ENCODE measurements at places on chromosomes 2 and 18.
A peak's percentile ranks its signal among the peaks of the same experiment; 100 is the strongest.

DNA sequence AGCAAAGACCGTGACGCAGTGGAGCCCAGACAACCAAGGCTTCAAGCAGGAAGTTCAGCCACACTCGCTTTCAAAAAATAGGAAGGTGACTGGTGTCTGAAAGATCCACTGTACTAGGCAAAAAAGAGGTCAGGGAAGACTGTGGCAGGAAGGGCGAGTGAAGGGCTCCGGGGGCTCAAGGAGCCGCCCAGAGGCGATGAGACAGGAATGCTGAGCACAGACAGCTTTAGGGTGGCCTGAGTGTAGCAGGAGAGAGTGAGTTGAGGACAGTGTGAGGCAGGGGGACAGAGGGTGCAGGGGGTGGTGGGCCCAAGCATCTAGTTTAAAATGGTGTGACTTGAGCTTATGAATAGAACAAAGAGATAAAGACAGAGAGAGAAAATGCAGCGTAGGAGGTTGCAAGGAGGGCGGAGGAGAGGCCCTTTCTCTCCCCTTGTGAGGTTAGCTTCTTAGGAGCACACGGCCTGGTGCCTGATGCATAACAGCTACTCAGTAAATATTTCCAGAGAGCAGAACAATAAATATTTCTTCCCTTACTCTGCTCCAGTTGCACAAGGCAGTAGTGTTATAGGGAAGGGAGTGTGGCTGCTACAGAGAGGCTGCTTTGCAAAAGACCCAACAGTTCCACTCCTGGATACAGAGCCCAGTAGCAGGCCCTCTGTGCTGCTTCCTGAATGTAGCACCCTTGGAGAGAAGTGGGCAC, 789.7 kb upstream of the RAB6C start:
- DNase-seq, result no peak

DNA sequence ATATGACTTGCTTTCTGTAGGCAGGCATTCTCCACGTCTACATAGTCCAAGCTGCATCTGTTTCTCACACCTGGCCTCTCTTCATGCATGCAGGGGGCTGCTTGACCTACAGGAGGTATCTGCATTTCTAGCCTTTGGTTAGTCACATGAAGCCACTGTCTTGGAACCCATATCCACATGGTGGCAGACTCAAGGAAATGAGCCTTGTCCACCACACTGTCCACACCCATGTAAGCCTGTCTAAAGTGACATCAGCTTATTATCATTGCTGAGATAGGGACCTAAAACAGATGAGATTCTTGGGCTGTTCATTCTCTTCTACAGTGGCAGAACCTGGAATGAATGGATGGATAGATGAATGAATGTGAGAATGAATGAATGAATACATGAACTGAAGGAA, 160.4 kb downstream of the DOCK10 start:
- no peak for DNase-seq

- DNase-seq, result no peak
Observed at GRCh38 chr2:42960842-42961180, 168.4 kb upstream of the HAAO start.

DNA sequence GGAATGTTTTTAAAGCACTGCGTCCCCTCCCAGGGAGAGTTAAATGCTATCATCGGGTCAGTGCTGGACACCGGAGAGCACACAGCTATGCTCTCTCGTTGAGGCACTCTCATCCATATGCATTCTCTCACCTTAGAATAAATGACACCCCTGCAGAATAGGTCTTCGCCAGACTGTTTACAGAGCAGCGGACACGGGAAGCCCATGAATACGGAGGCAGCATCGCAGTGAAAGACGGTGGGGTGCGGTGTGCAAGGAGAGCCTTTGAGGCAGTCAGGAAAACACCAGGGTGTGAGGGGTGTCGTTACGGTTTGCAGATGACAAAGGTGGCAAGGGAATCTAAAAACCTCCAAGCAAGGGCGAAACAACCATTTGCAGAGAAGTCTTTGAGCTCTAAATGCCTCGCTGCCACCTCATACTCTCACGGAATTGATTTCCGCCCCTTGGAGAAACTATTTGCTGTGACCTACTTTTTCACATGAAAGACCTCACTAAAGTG, 169.2 kb upstream of the FHL2 start:
- DNase-seq, result no peak

GRCh38 chr2:20684581-20685063, 17.7 kb downstream of the GDF7 start:
- no peak for DNase-seq

GRCh38 chr2:62410926-62411456, 95.0 kb downstream of the TMEM17 start:
- no peak for DNase-seq

DNA sequence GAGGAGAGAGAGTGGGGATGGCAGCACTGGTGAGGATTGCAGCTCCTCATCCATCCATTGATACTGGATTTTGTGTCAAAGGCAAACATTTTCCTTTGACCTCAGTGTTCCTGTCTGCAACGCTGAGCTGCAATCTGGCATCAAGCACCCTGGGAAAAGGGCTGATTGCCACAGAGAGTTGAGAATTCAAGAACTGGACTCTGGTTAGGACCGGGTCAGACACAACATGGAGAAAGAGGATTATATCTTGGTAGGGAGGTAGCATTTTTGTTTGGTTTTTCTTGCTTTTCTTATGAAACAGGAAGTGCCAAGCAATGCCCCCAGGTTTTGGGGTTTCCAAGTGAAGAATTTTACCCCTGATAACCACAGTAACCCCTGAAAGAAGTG, 81.9 kb upstream of the PKDCC start:
- DNase-seq, result peak; percentile 36

DNA sequence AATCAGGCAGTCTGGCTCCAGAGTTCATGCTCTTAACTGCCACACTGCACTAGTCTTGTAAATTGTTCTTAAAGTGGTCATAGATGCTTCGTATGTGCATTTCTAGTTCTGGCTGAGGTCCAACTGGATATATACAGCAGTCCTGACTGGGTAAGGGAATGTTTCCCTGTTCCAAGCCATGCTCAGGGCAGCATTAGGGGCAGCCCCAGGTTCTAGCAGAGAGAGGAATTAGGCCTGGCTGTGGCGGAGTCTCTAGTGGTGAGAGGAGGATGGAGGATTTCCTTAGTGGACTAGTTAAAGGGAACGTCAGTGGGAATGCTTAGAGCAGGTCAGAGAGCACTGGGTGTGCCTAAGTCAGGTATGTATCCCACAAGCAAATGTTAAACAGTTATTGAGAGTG, 28.0 kb downstream of the UBE2E3 start:
- DNase-seq, result no peak

DNA sequence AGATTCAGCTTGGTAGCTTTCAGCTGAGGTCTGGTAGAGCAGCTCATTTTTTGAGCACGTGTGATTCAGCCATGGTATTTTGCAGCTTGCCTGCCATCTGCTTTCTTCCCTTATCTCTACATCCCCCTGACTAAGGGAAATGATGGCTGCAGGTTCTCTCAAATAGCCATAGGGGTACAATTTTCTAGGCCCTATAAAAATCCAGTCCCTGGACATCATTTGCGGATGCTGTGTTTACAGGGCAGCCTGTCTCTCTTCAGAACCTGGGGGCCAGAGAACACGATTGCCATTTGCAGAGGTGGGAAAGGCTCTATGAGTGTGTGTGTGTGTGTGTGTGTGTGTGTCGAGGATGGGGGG, 442.7 kb upstream of the MEIS1 start:
- DNase-seq, result no peak

GRCh38 chr2:71720283-71720560, 266.9 kb downstream of the DYSF start:
- no peak for DNase-seq

DNA sequence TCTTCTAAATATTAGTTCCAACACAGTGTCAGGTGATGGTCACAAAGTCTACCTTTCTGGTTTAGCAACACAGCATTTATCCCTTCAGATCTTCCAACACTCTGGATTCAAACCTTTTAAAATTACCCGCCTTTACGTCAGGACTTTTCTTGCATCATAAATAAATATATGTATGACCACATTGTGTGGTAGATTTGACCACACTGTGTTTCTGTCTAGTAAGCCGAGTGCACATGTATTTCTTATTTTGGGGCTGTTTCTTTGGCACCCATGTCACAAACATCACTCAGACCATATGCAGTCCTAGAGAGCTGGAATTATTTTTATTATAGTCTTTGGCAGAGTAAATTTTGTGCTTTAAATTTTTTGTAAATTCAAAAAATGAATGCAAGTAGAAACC, 172.1 kb downstream of the ANKRD44 start:
- DNase-seq, result no peak

- no peak for DNase-seq
Observed at GRCh38 chr18:69282371-69282770, 118.3 kb upstream of the DOK6 start.

DNA sequence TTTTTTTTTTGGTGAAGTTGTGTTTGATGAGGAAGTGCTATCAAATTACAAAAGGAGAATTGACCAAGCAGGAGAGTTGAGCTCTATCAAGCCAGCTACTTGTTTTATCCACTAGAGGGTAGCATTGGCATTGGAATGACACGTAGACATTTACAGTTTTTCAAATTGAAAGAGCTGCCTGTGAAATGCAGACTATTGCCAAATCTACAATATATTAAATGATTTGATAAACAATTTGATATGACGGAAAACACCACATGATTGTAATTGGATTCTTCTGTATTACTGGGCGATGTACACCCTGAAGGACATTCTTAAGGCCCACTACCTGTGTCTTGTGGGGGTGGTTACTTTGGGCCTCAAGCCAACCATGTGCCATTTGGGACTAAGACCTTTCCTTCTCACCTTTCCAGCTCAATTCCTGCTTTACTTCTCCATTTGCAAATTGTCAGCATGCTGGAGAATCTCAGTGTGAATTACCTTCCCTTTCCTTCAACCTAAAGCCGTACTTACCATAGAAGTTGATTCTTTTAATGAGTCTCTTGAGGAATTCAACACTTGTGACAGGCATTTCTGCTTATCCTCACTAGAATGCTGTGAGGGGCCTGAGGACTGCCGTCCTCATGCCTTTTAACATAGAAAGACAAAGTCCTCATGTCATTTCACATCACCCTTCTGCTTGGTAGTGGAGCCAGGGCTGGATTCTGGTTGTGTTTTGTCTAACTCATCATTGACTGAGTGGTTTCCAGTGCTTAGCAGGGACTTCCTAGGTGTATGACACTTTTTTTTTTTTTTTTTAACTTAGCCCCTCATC, 134.8 kb upstream of the THUMPD2 start:
- no peak for DNase-seq

GRCh38 chr18:59607471-59607870, 89.8 kb downstream of the CCBE1 start:
- no peak for DNase-seq

GRCh38 chr18:66616523-66616983, 12.7 kb upstream of the CDH19 start:
- DNase-seq, result no peak

GRCh38 chr2:233471291-233472035, 95.1 kb downstream of the USP40 start:
- no peak for DNase-seq

- no peak for DNase-seq
Observed at GRCh38 chr2:70696142-70696541, 71.9 kb downstream of the ADD2 start.

All from tibial nerve (tissue), 4 donors.